ENCODE measurements at places on chromosomes 3 and 15.

GRCh38 chr3:45562027-45562426 lies 32.5 kb upstream of the LIMD1 start:
- DNase-seq: no peak

GRCh38 chr3:2372306-2372705 lies 273.6 kb downstream of the CNTN4 start:
- no peak for DNase-seq

DNA sequence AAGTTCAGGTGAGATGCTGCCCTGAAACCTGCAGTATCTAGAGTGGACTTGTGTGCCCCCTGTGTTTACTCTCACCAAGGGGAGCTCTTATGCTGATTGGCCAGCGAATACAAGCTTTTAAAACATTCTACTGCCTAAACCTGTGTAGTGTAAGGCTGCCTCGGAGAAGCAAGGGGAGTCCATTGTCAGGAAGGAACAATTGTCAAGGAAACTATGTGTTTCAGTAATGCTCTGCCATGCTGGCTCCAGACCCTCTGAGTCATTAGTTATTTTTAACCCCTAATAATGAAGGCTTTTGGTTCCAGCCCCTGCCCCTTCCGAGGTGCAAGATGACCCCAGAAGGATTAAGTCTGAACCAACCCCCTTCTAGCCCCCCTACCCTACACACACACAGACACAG lies 66.1 kb upstream of the CHMP2B start:
- DNase-seq: no peak

DNA sequence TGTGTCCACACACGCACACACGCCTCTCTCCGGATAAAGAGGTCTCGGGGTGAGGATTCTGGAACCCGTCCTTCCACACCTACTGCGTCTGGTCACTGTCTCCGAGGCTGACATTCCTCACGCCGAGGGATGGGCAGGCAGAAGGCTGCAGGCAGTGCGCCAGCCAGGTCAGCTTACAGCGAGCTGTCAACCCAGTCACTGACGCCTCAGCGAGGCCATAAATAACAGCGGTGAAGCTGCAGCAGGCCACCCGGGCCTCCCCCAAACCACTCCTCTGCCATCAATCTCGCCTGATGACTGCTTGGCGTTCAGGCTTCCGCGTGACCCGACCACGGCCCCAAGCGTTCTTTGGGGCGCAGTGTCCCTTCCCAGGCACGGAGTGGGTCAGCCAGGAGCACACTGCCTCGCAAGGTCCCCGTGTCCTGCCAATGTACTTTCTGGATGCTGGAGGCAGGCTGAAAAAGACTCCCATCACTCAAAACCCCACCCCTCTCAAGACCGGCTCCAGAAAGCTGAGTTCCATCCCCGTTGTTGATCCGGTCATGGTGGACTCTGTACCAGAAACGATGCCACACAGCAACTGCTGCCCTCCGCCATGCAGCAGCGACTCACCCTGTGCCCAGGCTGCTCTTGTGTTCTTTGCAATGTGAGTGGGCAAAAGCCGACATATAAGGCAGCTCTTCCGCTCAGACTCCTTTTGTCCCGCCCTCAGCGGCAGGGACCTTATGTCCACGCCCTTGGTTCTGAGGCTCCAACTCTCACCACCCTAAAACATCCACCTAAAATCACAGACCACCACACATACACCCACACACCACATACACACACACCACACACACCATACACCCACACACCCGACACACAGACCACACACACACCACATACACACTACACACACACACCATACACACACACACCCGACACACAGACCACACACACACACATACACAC lies 27.1 kb downstream of the CPN2 start:
- DNase-seq: peak; percentile 18

GRCh38 chr3:172808969-172809546 lies 58.5 kb downstream of the ECT2 start:
- peak; percentile 8 for DNase-seq

DNA sequence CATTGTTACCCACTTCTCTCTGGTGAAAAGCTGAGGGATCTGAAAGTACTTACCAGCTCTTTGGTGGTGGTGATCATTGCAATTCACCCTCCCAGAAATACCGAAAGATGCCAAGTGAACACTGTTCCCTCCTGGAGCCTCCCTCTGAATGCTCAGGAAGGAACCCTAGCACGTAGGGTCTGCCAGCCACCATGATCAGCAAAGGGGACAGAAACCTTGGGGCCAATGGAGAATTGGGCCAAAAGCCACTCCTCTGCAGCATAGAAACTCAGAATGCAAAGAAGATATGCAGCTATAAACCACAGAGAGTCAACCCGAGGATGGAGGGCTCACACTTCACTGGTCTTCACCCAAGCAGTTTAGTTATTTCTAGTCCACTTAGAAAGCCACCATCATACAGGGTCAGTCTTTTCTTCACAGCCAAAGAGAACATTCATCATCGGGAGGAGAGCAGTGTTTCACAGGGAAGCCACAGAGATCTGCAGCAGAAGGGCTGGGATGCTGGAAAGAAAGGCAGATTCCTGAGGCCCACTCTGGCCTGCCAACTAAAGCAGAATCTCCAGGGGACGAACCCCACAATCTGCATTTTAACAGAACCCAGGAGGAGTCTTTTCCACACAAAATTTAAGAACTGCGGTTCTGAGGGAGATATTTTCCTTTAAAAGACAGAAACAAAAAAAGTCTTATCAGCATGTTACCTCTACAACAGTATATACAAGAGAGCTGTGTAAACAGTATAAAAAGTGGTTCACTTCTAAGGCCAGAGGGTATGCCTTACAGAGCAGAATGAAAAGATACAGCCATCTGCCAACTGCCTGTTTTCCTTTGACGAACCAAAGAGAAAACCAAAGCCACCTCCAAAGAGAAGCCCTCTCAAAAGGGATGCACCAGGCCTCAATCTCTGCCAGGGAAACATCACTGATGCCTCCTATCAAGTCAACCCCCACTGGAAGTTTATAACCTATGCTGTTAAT lies 11.3 kb downstream of the TBC1D2B start:
- DNase-seq: no peak

GRCh38 chr3:165254812-165255211 lies 58.6 kb upstream of the SLITRK3 start:
- DNase-seq: no peak

- no peak for DNase-seq
Measured at GRCh38 chr3:191143224-191143623, 55.8 kb upstream of the OSTN start.

DNA sequence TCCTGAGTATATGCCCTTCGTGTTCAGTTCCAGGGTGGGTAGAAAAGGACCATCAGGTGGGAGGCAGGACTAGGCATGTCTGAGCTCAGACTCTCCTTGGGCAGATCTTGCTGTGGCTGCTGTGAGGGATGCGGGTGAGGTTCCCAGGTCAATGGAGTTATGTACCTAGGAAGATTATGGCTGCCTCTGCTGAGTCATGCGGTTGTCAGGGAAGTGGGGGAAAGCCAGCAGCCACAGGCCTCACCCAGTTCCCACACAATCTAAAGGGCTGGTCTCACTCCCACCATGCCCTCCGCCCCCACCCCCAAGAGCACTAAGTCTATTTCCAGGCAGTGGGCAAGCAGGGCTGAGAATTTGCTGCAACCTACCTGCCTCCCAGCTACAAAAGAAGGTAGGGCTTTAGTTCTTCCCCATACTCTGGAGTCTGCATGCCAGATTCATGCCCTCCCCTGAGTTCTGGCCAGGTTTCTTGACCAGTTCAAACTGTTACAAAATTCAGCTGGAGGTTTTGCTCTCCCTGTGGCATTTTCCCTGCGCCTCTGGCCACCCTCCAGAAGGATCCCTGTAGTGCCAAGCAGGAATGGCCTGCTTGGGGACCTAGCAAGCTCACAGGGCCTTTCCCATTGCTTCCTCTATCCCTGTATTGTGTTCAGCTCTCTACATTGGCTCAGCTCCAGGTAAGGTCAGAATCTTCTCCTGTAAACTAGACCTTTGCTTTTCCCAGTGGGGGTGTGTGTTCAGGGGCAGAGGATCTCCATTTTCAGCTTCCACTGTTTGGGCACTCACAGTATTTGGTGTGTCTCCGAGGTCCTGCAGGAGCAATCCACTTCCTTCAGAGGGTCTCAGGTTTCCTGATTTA lies 12.7 kb upstream of the TMCO5A start:
- DNase-seq: no peak

DNA sequence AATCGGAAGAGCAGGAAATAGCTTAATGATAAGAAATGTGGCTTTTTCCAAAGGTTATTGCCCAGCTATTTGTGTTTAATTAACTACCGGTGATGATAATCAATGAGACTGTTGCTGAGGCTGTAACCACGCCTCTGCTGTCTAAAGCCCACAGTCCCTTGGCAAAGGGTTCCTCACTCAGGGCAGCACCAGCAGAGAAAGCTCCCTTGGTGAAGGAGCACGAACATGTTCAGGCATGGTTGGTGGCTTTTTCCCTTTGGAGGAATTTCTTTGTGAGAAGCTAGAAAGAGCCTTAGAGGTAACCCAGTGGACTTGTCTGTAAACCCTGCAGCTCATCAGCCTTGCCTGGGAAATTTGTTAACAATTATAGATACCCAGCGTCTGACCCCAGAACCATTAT lies 7.5 kb upstream of the ST6GAL1 start:
- no peak for DNase-seq

GRCh38 chr3:43018246-43018645 lies 39.1 kb downstream of the GASK1A start:
- no peak for DNase-seq

DNA sequence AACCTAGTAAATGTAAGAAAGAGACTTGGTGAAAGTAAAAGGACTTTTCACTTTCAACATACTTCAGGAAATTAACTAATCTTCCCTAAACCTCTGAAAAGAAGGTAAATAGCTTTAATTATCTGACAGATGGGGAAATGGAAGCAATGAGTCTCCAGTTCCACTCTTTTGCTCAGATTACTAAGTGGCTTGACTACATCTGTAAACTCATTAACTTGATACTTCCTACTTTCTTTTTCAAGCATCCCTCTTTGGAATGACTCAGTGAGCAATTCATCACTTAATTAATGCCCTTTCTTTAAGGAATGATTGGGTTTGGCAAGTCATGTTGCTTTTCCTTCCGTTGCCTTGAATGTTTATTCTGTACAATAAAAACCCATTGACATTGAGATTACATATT lies 234.2 kb downstream of the GRM7 start:
- no peak for DNase-seq

GRCh38 chr3:20406611-20407011 lies 220.6 kb upstream of the SGO1 start:
- no peak for DNase-seq

DNA sequence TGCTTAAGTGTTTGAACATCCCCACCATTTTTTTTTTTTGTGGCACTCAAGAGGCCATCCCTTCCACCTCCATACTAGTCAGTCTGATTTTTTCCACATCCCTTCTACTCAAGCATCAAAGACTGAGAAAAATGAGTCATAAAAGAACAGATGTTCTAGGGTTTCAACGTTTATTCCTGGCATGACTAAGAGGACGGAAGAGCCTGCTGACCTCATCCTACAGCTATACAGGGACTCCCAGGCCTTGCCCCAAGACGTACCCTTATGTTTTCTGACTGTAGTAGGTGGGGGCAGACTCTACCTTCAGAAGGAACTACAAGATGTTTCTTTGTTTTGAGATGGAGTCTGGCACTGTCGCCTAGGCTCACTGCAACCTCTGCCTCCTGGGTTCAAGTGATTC lies 3.3 kb upstream of the ITPKA start:
- no peak for DNase-seq

- DNase-seq: no peak
Measured at GRCh38 chr15:68126396-68126795, 72.3 kb downstream of the PIAS1 start.

GRCh38 chr3:183222631-183223235 lies 30.3 kb upstream of the B3GNT5 start:
- DNase-seq: no peak

DNA sequence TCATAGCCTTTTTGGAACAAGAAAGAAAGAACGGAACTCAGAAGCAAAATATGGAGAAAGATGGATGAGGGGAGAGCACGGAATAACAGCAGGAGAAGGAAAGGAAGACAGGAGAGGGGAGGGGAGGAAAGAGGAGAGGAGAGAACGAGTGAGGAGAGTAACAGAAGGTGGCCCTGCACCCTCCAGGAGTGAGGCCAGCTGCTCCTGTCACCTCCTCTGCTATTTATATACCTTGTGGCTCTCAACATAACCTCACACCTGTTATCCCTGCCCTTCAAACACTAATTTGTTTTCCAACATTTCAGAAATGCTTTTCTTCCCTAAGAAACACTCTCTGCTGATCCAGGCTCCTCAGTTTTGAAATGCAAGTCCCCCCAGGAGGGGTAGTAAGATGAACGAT lies 53.4 kb upstream of the ATP2B2 start:
- DNase-seq: no peak

DNA sequence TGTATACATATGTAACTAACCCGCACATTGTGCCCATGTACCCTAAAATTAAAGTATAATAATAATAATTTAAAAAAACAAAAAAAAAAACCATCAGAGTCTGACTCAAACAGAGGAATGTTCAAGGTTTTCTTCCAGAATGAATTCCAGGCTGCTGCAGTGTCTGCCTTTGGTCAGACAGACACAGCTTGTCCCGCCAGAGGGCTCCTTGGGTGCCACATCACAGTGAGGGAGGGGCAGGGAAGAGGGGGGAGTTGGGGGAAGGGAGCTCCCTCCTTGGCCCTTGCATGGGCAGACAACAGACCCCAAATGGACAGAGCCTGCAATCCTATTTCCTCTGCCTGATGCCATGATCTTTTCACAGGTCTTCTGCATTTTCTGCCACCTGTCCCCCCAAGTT lies 36.5 kb downstream of the ITGB5 start:
- no peak for DNase-seq

DNA sequence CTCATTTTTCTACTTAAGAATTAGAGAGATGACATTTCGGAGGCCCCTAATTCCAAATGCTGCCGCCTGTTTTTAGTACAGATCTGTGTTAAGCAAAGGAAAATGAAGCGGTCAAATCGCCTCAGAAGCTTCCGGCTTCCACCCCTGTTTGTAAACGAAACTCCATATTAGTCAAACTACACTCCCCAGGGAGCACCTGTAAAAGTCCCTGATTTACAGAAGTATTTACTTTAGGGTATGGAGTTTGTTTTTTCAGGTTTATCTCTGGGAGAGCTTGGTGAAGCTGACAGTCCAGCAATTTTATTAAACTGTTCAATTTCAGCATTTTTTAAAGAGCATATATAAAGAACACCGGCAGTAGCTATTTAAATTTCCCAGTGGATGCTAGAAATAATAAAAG lies 319.8 kb downstream of the FHIT start:
- no peak for DNase-seq

DNA sequence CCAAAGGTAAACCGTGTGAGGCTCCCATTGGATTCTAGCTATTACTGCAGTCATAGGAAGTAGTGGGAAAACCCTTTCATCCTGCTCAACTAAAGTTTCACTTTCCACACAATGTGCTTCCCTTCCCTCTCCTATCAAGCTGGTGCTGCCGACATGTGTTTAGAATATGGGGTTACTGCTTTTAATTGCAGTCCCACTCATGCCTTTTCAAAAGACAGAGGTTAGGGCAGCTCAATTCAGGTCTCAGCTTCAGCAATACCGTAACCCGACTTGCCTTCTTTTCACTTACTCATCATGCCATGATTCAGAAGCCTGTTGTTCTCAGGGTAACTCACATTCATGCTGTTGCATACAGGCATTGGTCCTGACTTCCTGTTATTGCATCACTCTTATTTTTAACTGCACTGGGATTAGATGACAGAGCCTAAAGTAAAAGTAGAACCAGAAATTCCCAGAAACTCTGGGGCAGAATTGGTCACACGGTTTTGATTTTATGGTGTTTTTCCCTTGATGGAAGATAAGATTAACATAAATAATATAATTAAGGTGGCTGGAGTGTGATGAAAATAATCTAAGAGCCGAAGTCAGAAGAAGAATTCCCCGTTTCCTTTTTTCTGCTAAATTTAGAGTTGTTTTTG lies 45.7 kb downstream of the C2CD4B start:
- DNase-seq: peak; percentile 45

- no peak for DNase-seq
Measured at GRCh38 chr3:47323431-47324277, 40.9 kb downstream of the KLHL18 start.

Measured in CD4-positive, alpha-beta memory T cell (primary cell).